ENCODE measurements at places on chromosomes 5 and 9. TPM values are rescaled to one million over a fixed set of nuclear protein-coding genes. Genes with fewer than 3 reads are reported as not detected.

Gene PPWD1
- 27.5 TPM for total RNA-seq

Gene RMI1
- 6.6 TPM for total RNA-seq

Gene NR5A1
- total RNA-seq, result not detected

Gene ANXA1
- total RNA-seq, result 737 TPM

Gene CBY3
- total RNA-seq, result not detected

Gene TMEM252
- not detected for total RNA-seq

Gene CCL27
- not detected for total RNA-seq

Gene POLK
- total RNA-seq, result 24.2 TPM

Gene CCDC152
- 0.60 TPM for total RNA-seq

Gene SCGB3A2
- total RNA-seq, result not detected

Gene FOCAD
- total RNA-seq, result 44.2 TPM

Gene REXO4
- total RNA-seq, result 9.0 TPM

Gene HTR1A
- not detected for total RNA-seq

Gene SOHLH1
- not detected for total RNA-seq

Gene TLE1
- total RNA-seq, result 20.1 TPM

Gene IFNK
- not detected for total RNA-seq

Gene OTP
- under 0.01 TPM for total RNA-seq

Gene C9orf153
- 0.48 TPM for total RNA-seq

Gene IL17B
- not detected for total RNA-seq

Gene MATR3
- total RNA-seq, result 241 TPM

Gene CDC20B
- not detected for total RNA-seq

Gene SH3PXD2B
- 18.5 TPM for total RNA-seq

Gene GPR150
- total RNA-seq, result not detected

Gene GRIN1
- total RNA-seq, result not detected

Gene DNM1
- total RNA-seq, result 17.4 TPM

Gene ASB6
- total RNA-seq, result 12.2 TPM

DNA sequence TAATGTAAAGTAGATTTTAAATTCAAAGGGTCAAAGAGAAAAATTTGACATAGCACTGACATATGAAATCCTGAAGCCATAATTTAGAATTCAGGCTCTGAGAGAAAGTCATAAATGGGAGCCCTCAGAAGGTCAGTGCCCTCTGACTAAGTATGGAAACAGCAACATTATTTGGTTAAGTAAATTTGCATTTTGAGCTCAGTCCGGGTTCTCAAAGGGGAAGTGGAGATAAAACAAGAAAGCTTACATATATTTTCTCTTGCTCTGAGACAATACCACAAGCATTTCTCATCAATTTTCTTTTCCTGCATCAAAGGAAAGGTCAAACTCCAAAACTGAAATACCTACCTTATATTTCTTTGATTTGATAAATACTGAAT, 348.0 kb downstream of the SEMA5A start:
- peak; percentile 37 for DNase-seq

GRCh38 chr9:123835821-123836220, 94.1 kb downstream of the DENND1A start:
- no peak for DNase-seq

- no peak for DNase-seq
These were observed 181.5 kb upstream of the PIK3R1 start for GRCh38 chr5:68033961-68034571.

- DNase-seq, result no peak
These were observed 61.7 kb upstream of the IFNK start for GRCh38 chr9:27462434-27462833.

GRCh38 chr9:6845128-6845826, 87.5 kb downstream of the KDM4C start:
- no peak for DNase-seq

- no peak for DNase-seq
These were observed 189.0 kb upstream of the MEF2C start for GRCh38 chr5:89071941-89072331.

- no peak for DNase-seq
These were observed 31.1 kb downstream of the SSBP2 start for GRCh38 chr5:81719743-81720345.

DNA sequence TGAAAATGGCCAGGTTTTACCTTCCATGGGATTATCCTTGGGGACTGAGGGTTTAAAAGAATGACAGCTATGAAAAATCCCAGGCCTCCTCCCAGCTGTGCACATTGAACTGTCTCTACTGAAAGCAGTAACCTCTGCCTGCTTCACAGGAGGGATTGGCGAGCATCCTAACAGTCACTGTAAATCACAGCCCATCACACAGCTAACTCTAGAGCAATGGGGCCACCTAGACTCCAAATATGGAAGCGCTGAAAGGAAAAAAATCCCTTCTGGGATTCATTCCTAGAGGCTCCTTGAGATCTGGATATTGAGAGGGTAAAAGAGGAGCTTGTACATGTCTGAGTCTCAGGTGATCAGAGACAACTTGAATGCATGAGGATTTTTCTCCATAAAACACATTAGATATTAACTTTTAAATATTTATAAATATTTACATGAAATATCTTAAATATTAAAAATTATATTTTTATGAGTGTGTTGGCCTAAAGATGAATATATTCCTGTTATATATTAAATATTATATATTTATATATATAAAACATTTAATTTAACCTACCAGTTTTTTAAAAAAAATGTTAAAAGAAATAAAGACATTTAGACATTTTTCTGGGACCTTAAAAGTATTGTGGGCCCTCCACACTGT, 133.8 kb upstream of the SLC24A2 start:
- peak; percentile 48 for DNase-seq

DNA sequence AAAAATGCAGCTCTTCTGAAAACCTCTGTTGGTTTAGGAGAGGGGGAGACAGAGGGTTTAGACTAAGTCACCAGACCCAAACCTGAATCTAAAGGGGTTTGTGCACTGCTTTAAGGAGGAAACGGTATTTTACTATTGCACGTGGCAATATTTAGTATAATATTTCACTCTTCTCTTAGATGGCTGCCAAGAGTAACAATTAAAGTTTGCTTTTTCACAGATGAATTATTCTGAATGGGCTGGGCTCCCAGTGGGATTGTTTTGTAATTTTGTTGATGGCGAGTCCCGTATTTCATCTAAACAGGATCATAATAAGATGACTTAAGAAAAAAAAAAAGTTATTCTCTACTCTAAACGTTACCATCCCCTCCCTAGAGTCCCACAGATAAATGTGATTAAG, 245.4 kb downstream of the PCSK5 start:
- no peak for DNase-seq

DNA sequence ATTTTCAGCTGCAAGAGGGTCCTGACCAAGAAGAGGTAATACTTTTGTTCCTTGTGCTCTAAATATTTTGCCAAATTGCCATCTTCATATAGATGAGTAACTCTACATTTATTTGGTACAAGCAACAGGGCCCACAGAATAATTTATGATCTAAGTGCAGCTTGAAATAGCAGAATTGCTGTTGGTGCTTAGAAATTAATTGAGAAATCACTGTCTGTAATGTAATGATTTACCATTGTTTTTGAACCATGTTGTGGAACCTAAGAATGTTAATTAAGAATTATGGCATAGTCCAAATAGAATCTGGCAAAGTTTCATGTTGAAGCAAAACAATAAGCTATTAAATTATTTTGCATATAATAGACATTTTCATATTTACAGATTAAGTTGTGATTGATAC, 44.8 kb upstream of the NUDT12 start:
- DNase-seq, result no peak

DNA sequence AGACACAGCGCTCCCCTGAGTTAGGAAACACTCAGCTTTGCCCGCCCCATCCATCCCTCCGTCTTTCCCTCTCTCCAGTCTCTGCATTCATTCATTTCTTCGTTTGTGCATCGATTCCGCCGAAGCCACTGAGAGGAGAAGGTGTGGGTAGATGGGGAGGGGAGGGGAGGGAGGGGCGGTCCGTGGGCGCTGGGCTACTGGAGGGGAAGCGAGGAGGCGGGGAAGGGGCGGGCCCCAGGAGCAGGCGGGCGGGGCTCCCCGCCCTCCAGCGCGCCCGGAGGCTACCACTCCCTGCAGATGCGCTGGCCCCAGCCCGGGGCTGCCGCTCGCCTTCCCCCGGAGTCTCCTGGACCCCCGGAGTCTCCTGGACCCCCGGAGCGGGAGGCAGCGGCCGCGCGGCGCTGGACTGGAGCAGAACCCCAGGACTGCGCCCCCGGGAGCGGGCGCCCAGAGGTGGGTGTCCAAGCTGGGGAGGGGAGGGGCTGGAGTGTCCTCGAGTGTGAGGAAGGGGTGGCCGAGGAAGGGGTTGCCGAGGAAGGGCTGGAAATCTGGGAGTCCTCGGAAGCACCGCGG, 159.5 kb downstream of the C9orf152 start:
- peak; percentile 66 for DNase-seq

DNA sequence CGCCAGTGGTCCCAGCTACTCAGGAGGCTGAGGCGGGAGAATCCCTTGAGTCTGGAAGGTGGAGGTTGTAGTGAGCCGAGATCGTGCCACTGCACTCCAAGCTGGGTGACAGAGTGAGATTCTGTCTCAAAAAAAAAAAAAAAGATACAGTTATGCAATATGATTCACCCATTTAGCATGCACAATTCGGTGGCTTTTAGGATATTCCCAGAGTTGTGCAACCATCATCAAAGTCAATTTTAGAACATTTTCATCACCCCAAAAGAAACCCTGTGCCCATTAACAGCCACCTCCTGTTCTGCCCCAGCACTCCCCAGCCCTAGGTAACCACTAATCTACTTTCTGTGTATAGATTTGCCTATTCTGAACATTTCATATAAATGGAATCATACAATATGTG, 4.3 kb upstream of the DHFR start:
- DNase-seq, result peak; percentile 0

DNA sequence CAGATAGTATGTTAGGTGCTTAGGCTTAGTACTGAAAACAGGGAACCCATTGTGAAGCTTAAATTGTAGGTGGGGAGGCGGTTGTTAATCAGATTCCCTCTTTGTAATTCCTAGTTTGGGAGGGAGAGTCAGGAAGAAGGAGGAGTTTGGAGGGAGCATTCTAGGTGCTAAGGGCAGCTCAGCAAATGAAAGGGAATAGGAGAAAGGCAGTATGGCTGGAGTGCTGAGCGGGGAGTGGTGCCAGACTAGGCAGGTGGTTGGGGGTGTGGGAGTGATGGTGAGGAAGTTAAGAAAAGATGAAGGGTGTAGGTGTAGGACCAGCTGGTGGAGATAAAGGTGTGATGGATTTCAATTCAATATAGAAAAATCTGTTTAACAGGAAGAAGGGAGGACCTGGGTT, 11.1 kb upstream of the GARNL3 start:
- no peak for DNase-seq

DNA sequence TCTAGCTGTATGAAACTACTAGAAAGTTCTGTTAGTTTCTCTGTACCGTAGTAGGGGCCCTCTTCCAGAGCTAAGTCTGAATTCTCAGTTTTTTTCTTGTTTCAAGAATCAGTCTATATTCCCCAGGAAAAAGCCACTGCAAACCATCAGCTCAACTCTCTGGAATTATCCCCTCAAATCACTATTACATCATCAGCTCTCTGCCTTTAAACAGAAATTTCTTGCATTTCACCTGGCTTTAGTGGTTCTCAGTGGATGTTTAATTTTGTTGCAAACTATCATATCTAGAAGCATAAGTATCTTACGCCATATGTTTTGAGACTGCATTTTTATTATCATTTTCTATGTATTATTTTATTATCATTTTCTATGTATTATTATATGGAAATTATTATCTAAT, 55.2 kb upstream of the PPP2CA start:
- DNase-seq, result no peak

DNA sequence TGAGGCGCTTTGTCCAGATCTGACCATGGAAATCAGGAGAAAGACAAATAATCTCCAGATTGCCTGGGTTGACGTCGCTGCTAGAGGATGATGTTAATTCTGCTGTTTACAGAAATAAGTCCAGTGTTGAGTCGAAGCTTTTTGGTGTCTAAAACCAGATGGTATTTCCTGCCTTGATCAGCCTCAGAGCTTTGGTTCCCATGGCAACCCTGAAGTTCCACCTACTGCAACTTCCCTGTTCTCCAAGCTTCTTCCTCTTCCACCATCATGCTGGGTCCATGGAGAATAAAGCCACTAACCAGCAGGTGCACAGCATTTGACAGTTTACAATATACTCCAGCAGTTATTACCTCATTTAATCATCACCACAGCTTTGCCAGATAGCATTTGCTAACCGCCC, 18.0 kb upstream of the GABBR2 start:
- DNase-seq, result peak; percentile 14

DNA sequence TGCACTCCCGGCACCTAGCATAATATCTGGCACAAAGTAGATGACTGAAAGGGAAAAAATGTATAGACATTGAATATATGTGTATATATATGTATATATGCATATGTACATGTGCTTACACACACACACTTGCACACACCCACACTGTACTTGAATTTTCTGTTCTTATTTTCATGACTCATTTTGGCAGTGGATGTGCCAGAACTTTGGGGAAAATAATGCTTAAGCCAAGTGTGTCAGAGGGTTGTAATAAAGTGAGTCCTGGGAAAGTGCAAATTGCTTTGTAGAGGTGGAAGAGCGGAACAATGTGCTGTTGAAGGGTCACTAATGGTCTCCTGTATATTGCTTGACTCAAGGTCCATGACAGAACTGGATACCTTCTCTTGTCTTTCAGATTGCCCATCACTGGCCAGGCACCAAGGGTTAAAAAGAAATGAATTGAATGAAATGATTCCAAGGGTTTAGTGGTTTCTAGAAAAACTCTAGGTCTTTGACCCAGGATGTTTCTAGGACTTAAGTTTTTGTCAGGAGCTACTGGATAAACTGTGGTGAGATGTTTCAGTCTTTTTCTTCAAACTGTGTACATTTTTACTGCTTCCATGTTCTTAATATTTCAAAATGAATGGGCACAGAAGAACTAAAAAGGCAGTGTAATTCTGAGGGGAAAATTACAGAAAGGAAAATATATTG, 129.9 kb upstream of the MOCS2 start:
- DNase-seq, result no peak

GRCh38 chr9:123597876-123598556, 242.0 kb downstream of the CRB2 start:
- no peak for DNase-seq

DNA sequence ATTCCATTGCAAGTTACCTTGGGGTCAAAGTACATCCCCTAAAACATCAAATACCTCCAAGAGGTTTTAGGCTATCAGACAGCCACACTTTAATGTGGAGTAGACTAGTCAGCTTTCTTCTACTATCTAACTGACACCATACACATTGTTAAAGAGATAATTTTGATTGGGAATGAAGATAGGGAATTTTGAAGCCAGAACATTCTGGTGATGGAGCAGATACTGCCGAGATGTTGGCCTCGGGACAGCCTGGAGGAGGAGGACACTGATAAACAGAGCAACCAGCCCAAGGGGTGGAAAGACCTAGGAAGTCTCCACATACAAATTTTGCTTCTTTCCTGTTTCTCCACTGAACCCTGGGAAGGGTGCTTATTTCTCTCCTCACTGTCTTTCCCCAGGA, 14.9 kb downstream of the TJP2 start:
- no peak for DNase-seq

DNA sequence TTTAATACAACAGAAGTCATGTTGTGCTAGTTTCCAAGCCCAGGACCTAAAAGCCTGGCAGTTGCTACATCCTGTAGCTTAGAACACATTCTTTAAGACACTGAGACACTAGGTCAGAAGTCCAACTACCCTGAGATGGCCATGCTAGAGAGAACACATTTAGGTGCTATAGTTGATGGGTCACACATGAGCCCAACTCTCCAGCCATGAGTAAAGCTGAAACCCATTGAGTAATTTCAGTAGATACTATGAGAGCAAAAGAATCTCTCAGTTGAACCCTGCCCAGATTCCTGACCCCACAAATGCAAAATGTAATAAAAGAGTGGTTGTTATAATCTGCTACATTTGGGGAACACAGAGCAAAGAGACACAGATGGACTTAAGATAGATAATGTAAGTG, 164.4 kb downstream of the SEMA5A start:
- DNase-seq, result no peak
